ENCODE measurements at places on chromosomes 5 and 9.

DNA sequence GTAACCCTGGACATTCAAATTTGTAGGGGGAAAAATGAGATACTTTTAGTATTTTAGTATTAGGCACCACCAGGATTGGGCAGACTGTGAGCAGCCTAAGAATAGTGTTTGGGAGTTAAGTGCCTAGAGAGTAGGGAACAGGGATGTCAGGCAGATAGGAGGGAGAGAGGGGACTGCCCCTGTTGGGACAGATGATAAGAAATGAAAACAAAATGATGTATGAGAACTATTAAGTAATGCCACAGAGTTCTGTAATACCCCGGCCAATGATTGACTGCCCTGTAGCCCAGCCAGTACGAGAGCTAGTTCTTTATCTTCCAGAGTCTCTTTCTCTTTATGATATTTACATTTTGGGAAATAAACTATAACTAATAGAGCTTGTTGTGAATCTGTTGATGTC lies 24.4 kb downstream of the ARHGAP26 start:
- no peak for DNase-seq

GRCh38 chr9:101132801-101133200 lies 104.3 kb downstream of the PLPPR1 start:
- no peak for DNase-seq

- DNase-seq: no peak
Observed at GRCh38 chr9:6733257-6733656, 24.5 kb upstream of the KDM4C start.

- DNase-seq: no peak
Observed at GRCh38 chr5:50963971-50964745, 297.7 kb downstream of the PARP8 start.

- no peak for DNase-seq
Observed at GRCh38 chr5:87916320-87916719, 352.3 kb downstream of the TMEM161B start.

DNA sequence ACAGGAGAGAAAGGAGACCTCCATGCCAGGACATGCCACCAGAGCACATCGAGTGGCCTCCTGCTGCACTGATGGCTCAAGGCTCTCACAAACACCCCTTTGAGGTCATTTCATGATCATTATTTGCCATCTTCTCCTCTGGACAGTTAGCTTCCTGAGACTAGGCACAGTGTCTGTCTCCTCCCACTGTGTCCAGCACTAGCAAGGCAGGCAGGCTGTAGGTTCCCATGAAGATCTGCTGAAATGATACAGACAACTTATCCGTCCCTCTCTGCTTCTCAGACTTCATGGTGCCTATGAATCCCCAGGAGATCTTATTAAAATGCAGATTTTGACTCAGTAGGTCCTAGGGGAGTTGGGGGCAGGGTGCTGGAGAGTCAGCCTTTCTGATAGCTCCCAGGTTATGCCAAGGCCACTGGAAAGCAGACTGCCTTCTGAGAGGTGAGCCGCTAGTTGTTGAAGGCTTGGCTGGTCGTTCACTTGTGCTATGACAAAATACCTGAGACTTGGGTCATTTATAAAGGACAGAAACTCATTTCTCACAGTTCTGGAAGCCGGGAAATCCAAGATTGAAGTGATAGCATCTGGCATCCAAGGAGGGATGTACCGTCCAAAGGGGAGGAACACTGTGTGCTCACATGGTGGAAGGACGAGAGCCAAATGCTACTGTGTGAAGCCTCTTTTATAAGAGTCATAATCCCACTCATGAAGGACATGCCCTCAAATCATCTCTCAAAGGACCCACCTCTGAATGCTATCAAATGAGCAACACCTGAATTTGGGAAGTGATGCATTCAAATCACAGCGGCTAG lies 183.4 kb downstream of the SPOCK1 start:
- DNase-seq: no peak

DNA sequence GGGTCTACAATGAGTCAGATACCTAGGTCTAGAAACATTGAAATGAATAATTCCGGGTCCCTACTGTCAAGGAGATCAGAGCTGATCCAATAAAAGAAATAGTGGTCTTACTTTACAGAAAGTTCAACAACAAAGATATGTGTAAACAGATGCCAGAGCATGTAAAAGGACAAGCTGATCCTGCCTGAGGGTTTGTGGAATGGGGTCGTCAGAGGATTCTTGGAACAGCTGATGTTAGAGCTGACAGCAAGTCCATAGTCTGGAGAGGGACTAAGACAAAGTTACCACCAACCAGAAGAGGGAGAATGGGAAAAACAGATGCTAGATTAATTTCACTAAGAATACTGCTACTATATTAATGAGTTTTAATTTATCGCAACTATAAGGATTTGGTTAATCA lies 71.5 kb downstream of the FREM1 start:
- no peak for DNase-seq

GRCh38 chr9:4844056-4844838 lies 51.5 kb downstream of the RCL1 start:
- no peak for DNase-seq

- DNase-seq: no peak
Observed at GRCh38 chr5:171648279-171649074, 137.1 kb upstream of the SMIM23 start.

DNA sequence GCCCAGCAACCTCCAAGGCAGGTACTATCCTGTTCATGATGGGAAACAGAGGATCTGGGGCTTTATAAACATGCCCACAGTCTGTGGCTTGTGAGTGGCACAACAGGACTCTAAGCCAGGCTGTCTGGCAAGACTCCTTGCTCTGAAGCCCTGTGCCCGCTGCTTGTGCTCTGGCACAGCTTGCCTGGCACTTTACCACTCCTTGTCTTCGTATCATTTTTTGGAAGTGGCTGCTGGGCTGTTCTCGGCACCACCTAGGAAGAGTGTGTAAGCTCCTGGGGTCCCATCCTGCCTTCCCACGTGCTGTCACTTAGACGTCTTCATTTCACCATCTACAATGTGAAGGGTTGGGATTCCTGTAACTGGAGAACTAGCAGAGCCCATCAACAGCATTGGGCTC lies 59.3 kb upstream of the GLRX start:
- no peak for DNase-seq

Data from NCI-H2171 (cell line).